Activated naive CD4-positive, alpha-beta T cell (primary cell): ENCODE measurements at places on chromosomes 5 and 9.

- DNase-seq: no peak
Observed at GRCh38 chr9:123360161-123361085, 4.4 kb downstream of the CRB2 start.

GRCh38 chr5:40501711-40502444 lies 177.8 kb upstream of the PTGER4 start:
- no peak for DNase-seq

DNA sequence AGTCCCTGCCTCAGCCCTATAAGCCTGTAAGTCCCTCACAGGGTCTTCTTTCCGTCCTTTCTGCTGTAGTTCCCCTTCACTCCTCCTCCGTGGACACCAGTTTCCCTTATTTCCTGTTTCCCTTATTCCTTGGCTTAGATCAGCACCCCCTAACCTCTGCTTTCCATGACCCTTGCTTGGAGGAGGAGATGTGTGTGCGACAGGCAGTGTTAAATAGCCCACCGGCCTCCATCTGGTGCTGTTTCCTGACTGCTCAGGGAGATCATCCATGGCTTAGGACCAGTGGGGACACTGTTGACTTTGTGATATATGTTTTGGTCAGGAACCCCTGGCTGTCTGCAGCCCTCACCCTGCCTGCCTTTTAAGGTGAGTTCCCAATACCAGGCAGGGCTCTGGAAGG lies 34.1 kb upstream of the PSD2 start:
- no peak for DNase-seq

DNA sequence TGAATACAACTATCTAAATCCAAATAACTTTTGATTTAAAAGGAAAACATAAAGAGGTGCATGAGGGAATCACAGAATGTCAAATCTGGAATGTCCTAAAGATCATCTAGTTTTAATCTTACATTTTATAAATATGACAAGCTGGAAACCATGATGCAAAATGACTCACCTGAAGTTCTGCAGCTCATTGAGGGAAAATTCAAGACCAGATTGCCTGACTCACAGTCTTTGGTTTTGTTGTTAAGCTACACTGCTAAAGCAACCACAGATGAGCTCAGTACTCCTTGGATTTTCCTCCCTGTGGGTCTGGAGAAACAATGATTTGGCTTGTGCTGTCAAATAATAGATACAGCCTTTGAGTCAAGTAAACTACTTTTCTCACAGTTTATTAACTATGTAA lies 19.1 kb upstream of the EDIL3 start:
- DNase-seq: no peak

- no peak for DNase-seq
Observed at GRCh38 chr5:3277590-3278196, 317.9 kb upstream of the IRX1 start.

- no peak for DNase-seq
Observed at GRCh38 chr5:145587710-145588109, 247.4 kb downstream of the PRELID2 start.

DNA sequence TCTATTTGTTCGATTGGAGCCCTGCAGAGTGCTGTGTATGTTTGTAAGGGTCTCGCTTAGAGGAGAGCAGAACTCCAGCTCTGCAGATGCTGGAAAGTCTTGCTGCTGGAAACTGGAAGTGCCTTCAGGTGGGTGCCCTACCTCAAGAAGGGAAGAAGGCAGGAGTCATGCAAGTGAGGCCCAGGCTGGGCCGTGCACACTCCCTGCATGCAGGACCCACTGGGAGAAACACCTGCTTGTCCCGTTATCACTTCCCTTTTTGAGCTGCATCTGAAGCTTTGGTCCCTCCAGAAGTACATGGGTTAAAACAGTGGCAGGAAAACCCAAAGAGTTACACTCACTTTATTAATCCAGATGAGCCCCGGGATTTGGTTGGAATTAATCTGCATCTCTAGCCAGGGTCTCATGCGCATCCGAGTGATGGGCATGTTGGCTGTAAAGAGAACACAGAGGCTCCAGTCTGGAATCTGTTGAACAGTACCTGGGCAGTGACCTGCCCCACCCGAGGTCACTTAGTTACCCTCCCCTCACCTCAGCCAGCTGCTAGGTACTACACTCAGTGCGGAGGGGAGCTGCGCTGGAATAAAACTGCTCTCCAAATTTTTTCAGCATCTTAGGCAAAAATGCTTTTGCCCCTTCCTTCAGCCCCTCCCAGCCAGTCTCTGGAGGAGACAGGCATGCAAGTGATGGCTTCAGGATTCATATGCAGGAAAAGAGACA lies 1.4 kb downstream of the IRF1 start:
- no peak for DNase-seq

- no peak for DNase-seq
Observed at GRCh38 chr5:103373597-103374472, 115.3 kb downstream of the MACIR start.
